ENCODE measurements at places on chromosomes 3 and 15.

DNA sequence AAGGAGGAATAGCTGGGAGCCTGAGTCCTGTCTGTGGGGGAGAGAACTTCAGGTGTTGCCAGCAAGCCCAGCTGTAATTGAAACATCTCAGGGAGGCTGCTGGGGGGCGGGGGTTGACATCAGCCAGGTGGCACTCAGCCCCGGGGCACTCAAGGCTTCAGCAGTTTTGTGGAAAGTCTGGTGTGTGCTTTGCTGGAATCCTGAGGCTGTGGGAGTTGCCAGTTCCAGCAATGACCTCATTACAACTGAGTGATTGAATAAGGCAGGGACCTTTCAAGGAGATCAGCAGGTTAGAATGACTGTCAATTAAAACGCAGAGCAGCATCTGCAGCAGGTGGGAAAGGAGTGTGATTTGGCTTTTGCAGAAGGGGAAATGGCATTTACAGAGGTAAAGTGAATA, 75.7 kb downstream of the FAM43A start:
- no peak for DNase-seq

GRCh38 chr3:40996382-40996781, 202.9 kb upstream of the CTNNB1 start:
- DNase-seq, result no peak

GRCh38 chr3:123414973-123415775, 33.7 kb downstream of the ADCY5 start:
- DNase-seq, result no peak

DNA sequence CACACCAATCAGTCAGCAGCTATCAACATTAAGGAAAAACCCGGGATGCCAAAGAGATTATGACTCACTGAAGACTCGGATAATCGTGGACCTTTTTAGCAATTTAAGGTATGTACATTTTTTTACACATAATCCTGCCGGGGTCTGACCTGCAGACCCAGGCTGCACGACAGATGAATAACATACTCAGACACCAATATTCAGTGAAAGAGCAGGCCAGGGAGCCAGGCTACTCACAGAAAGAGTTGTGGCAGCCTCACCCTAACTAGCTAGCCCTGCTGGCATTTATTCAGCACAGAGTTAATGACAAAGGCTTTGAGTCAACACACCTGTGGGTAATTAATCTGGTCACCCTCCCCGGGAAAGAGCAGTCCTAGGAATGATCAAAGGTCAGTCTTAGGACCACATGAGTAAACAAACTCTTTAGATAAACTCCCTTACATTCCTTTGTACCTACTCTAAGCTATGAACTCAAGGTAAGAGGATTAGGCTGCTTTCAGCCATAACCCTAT, 727.5 kb downstream of the TBL1XR1 start:
- no peak for DNase-seq

GRCh38 chr3:10164546-10165393, at the start of gene IRAK2:
Gene IRAK2, plus strand, starts transcription at chr3:10164919. Its CDS starts 36 bp downstream, at chr3:10164955.
- DNase-seq, result no peak

DNA sequence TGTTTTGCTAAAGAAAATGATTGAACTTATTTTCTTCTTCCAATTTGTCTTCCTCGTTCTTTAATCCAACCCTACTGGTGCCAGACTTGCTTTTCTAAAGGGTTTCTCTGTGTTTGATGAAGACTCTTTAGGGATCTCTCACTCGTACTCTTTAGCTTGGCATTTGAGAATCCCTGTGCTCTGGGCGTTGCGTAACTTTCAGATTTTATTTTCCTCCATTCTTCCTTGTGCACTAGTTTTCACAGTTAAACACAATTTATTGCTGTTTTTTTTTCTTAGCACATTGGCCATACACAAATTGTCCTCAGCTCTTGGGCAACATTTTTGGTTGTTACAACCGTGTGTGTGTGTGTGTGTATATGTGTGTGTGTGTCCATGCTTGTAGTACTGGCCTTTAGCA, 95.8 kb upstream of the ADAMTSL3 start:
- DNase-seq, result no peak

DNA sequence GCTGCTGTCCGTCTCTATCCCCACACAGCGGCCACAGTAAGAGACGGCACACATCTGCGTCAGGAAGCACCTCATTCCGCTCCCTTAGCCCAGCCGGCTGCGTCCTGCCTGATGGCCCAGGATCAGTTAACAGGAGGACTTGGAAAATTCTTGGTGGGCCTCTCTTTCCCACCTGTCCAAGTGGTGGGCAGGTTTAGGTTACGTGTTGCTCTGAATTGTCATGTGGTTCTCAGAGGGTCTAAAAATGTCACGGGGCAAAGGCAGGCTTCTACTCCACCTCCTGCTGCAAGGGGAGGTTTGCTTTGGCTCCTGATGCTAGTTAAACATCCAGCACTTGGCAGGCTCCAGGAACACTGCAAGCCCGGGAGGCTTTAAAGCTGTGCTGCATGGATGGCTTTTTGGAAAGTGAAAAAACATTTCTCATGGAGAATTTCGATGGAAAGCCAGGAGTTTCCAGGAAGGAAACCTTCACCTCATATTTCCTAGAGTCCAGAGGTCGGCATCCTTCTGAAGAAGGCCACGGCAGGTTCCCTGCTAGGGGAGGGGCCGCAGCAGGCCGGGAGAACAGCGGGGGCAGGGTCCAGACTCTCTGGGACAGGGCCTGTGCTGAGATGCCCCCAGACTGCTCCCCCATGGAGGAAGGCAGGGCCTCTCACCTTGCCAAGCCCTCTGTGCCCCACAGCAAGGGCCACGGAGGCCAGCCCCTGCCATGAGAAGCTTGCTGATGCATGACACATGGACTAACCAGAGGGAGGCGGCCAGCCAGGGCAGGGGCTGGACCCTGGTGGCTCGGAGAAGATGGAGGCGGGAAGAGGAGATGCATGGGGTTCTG, 10.8 kb downstream of the CTSH start:
- no peak for DNase-seq

DNA sequence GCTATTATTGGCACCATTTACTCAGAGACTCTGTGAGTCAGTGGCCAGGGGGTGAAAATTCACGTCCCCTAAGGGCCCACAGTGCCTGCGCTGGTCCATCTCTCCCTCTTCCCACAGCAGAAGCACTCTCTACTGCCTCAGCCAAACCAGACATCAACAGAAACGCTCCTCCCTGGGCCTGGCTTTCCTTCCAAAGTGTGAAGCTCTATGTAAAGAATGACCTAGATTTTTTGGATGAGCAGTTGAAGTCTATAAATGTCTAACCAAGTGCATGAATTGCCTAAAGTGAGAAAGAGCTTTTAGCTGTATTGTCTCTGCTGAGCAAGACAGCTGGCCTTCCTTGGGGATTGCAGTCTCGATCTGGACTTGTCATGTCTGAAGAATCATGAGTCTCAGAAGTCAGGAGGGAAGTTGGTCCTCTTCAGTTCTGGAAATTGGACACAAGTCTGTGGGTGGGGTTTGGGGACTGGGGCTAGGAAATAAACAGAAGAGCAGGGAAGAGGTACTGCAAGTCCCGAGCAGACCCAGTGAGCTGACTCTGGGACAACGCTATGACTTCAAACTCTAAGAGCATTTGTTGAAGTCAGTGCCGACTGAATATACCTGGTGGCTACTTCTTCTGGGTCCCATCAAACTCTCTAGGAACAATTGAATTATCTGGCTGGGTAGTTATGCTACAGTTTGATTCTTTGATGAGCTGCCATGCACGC, 29.0 kb downstream of the RASGRP1 start:
- DNase-seq, result no peak

GRCh38 chr15:31383139-31383538, 56.5 kb downstream of the KLF13 start:
- DNase-seq, result no peak

DNA sequence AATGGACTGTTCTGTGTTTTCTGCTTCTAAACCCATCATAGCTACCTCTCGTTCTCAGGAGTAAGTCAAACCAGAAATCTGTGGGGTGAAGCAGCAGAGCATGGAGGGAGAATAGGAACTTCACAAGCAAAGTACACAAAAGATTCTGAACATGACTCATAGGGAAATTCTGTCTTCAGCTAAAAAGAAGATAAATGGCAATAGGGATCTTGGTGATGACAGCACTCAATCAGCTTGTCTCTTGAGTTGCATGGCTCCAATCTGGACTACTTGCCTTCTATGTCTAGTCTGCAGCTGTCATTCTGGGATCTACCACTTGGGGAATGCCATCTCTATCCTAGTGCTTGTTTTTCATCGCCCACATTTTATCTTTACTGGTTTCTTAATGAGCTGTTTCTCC, 13.5 kb upstream of the GRAMD1C start:
- no peak for DNase-seq

DNA sequence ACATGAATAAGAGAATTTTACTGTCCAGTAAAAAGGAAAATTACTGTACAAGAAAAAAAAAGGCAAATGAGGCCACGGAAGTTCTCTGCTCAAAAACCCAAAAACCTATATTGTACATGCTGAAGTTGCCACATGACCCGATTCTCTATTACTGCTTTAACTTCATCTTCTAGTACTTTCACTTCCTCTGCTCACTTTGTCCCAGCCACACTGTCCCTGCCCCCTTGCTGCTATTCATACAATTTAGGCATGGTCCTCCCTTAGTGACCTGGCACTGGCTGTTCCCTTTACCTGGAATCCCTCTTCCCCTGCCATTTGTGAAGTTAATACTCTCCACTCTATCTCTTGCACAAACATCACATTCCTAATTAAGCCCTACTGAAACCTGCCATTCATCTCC, 457.4 kb downstream of the MAGI1 start:
- no peak for DNase-seq

DNA sequence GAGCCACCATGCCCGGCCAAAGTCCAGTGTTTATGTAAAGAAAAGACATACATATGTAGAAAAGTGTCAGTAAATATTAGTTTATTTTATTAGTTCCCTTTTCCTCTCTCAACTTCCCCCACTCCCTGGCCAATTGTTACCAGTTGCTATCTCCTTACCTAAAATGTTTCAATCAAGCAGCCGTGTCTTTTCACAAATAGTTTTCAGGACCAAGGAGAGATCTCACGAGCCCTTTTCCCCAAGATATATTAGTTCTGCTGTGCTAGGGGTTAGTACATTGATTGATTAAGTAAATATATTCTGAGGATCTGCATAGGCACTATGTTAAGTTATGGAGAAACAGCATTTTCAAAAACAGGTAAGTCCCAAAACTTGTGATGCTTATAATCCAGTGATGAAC, 87.4 kb downstream of the ZIC4 start:
- DNase-seq, result no peak

- no peak for DNase-seq
Measured at GRCh38 chr3:12574131-12574530, 17.2 kb downstream of the MKRN2 start.

GRCh38 chr3:13025090-13025489, 48.1 kb downstream of the IQSEC1 start:
- no peak for DNase-seq

DNA sequence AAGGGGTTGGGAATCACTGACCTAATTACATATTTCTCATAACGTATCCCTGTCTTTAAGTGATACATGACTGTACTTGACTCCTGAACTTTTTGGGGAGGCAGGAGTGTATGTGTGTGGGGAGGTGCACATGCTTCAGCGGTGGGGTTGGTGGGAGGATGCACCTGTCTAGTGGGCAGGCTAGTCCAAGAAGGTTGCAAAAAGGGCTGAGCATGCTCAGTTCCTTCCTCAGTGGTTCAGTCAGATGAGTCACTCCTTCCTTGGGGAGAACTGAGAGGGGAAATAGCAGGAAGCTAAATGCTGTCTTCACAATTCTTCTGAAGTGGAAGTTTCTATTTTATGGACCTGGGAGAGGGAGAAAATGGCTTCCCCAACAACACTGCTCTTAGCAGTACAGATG, 24.6 kb upstream of the AP4E1 start:
- no peak for DNase-seq

DNA sequence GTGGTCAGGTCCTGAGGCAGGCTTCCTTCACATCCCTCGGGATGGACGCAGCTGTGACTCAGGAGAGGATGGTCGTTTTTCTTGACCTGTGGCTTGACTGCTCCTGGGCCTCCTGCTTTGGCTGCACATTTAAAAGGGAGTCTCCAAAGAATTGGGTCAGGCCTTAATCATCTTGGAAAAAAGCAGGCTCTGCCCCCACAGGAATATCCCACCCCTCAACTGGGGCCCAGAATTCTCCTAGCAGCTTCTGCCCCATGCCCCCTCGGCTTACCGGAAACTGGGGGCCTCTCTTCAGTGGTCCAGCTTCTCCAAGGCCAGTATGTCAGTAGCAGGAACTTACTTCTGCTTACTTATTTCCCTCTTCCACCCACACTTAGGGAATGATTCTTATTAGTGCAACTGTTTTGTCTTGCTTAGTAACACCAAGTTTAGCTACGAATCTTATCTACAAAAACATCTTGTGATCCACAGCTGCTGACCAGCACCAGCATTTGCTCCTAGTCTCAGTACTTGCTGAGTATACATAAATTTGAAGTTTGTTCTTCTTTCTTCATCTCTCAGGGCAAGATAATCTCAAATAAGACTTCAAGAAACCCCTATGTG, 35.7 kb downstream of the ATG7 start:
- no peak for DNase-seq

DNA sequence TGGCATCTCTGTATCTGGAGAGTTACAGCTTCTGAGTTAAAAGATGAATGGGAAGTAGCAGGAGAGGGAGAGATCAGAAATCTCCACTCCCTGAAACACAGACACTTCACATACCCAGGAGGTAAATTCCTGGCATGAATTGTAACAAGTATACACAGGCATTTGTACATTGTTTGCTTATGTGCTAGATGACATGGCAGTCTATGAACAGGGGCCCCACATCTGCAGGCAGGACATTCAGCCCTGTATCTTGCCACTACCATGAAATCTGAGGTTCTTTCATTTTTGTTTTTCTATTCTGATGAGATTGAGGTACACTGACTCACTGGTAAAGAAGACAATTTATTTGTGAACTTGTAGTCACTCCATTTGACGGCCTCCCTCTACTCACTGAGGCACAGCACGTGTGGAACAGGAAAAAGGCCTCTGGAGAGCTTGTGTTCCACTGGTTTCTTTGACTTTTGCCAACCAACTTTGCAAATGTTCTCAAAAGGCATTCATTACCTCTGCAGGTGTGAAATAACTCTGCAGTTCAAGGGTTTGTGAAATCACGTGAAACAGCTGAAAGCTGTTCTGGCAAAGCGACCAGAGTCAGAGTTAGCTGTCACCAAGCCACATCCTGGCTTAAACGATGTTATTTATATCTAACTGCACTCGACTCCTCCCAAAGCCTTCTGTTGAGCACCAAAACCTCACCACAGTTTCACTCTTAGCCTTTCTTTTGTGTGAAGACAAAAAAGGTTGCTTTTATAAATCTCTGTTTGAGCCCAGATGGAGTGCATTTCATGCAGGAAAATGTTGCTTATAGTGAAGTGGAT, 401.3 kb upstream of the CFAP20DC start:
- no peak for DNase-seq

- DNase-seq, result no peak
Measured at GRCh38 chr3:123919353-123919752, 35.2 kb upstream of the MYLK start.

GRCh38 chr3:16350597-16351318, 85.7 kb downstream of the OXNAD1 start:
- no peak for DNase-seq

- no peak for DNase-seq
Measured at GRCh38 chr3:172391592-172392302, 56.5 kb downstream of the GHSR start.

- no peak for DNase-seq
Measured at GRCh38 chr3:36444909-36445308, 64.6 kb downstream of the STAC start.

GRCh38 chr3:41329881-41330280, 130.6 kb downstream of the CTNNB1 start:
- DNase-seq, result no peak

Measured in cerebellar nuclear complex (tissue), 1 donor.